Effector CD4-positive, alpha-beta T cell (primary cell): ENCODE measurements at places on chromosomes 2 and 18.

DNA sequence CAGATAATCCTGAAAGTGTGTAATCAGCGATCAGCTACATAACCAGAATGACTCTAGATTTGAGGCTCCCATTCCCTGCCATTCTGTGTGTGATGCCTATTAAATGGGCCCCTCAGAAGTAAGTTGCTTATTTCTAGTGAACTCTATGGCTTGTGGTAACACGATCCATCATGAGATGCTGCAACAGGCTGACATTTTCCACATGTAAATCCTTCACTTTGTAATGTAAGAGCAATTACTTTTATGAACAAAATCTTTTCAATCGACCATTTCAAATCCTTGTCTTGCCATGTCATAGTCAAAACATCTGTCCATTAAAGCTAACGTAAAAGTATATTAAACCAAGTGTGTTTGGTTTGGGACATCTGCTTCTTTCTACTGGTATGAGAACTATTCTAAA lies 175.9 kb upstream of the ETAA1 start:
- DNase-seq: no peak

- no peak for DNase-seq
Observed at GRCh38 chr18:37381554-37381953, 184.0 kb downstream of the CELF4 start.

DNA sequence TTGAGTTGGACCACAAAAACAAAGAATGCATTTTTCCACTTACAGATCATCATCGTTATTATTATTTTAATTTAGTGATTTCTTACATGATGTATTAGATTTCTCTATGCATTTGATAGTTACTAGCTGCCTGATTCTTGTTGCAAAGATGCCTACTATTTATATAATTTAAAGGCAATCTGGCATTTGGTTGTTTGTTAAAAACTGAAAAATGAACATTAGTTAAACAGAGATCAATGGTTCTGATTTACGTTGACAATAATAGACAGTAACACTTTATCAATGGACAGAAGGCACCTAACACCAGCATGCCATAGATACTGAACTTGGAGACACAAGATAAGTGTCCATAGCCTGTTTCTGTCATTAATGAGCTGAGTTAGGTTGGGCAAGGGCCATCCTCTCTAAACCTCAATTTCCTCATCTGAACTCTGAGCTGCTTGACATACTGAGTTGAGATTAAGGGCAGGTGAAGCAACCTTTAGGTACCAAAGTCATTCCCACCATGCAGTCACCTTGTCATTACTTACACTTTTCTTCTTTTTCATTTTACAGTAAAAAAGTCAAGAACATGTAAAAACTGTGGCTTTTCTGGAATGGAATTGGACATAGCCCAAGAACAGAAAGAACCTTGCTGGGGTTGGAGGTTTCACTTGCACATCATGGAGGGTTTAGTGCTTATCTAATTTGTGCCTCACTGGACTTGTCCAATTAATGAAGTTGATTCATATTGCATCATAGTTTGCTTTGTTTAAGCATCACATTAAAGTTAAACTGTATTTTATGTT lies 3.1 kb downstream of the CCL20 start:
- no peak for DNase-seq

- DNase-seq: no peak
Observed at GRCh38 chr2:37117566-37117965, 33.2 kb downstream of the GPATCH11 start.

- DNase-seq: no peak
Observed at GRCh38 chr2:128832946-128833663, 514.4 kb upstream of the HS6ST1 start.

- DNase-seq: no peak
Observed at GRCh38 chr2:138474100-138474825, 27.3 kb upstream of the SPOPL start.

DNA sequence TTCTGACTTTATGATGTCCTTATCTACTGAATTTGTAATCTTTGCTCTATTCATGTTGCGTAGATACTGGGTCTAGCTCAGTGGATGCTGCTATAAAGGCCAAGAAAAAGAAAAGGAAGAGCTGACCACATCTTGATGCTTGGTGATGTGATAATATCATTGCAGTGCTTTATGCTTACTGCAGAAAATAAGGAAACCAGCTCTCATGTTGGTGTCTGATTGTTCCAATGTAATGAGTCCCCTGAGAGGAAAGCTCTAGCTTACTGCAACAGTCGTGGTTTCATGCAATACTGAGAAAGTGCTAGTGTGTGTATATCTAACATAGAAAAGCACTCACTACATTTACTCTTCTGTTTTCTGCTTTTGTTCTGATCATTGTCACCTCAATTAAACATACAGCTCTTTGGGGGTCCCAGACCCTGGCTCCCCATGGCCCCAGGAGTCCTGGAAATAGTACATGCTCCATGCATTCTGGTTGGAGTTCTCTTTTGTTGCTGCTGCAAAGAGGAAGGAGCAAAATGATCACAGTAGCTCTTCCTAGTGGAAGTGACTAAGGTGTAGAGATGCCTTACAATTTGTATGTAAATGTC lies 338.8 kb downstream of the CYRIA start:
- no peak for DNase-seq

DNA sequence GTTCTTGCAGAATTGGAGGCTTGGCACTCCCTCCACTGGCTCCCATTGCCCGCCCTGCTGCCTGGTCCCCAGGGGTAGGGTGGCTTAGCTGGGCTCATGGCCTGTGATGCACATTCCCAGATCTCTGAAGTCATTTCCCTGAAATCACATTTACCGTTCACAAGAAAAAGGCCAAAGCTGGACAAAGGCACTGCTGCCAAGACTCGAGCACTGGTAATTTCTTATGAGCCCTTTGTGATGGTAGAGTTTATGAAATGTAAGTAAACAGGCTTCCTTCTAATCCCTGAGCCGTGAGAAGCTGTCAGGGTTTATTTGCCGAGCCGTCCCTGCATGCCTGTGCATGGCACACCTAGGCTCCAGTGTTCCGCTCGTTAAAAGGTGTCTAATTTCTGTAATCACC lies 247.2 kb upstream of the EPAS1 start:
- DNase-seq: no peak

GRCh38 chr18:9814431-9814830 lies 71.3 kb upstream of the TXNDC2 start:
- DNase-seq: no peak

DNA sequence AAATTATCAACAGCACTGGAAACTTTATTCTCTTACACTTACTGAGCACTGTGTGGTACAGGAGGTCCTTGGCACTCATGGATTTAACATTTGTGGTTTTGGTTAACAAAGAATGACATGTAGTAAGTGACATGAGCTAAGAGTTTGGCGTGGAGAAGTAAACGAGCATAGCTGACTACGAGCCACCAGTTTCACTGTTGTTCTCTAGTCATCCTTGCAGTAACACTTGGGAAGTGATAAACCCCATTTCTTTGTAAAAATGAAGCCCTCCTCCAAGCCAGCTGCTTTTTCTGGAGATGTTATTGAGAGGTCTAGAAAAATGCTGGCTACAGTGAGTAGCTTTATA lies 32.7 kb downstream of the QPCT start:
- no peak for DNase-seq

GRCh38 chr2:229431327-229431954 lies 160.4 kb upstream of the PID1 start:
- DNase-seq: no peak

DNA sequence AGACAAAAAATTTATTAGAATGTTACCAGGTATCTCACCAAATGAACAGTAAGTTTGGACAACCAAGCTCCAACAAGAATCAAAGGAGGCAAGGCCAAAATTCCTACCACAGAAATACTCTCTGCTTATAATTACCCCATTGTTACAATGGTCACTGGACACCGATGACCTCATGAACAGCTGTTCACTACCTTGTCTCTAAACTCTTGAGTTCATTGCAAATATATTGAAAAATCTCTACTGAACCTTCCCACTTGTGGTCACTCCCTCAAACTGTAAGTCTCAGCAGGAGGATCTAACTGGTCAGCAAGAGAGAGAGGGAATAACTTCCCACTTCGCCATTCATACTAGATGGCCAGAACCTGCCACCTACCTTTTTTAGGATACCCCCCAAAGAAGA lies 50.0 kb downstream of the ERBB4 start:
- no peak for DNase-seq

- DNase-seq: no peak
Observed at GRCh38 chr2:241703032-241703604, 1.3 kb downstream of the ING5 start.

GRCh38 chr2:25788457-25788856 lies 89.8 kb downstream of the ASXL2 start:
- DNase-seq: no peak

DNA sequence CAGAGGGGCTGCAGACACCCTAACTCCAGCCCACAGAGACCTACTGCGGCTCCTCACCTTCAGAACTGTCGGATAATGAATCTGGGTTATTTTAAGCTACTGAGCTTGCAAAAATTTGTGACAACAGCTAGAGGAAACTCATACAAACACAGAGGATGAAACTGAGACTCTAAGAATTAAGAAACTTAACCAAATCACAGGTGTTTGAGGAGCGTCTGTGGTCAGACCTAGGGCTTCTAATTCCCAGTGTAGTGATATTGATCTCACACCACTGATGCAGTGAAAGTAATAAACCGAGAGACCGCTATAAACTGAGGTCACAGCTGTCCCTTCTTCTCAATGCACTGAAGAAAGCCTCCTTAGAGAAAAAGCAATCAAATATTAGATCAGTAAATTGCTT lies 110.1 kb downstream of the RGPD3 start:
- no peak for DNase-seq

DNA sequence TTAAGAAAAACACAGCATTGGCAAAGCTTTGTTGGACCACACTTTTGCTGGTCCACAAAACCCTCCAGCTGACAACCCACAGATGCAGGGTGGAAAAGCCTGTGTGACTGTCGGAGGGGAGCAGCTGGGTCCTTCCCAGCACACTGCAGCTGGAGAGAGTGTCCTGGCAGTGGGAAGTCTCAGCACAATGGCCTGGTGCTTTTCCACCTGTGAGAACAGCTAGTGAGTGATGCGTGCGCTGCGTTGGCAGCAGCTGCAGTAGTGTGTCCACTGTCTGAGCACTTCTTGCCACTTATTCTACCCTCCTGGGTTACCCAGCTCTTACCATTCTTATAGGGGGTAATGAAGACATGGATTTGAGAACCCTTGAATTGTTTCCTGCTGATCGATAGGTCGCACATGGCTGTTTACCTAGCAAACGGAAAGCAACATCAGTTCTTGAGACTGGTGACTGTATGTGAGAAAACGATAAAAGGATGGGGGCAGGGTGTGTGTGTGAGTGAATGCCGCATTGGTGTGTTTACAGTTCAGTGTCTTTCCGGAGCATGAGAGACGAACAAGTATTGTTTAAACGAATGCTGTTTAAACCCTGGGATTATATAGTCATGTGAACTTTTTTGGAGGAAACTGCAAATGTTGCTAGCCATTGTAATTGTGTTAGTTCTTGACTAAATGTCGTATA lies 69.7 kb downstream of the LYPD6 start:
- no peak for DNase-seq

- no peak for DNase-seq
Observed at GRCh38 chr2:233671290-233672161, at the start of gene UGT1A9. Gene UGT1A9, plus strand, starts transcription at chr2:233671898. Its CDS starts 37 bp downstream, at chr2:233671935.

- DNase-seq: no peak
Observed at GRCh38 chr2:54836477-54836876, 113.0 kb downstream of the EML6 start.

DNA sequence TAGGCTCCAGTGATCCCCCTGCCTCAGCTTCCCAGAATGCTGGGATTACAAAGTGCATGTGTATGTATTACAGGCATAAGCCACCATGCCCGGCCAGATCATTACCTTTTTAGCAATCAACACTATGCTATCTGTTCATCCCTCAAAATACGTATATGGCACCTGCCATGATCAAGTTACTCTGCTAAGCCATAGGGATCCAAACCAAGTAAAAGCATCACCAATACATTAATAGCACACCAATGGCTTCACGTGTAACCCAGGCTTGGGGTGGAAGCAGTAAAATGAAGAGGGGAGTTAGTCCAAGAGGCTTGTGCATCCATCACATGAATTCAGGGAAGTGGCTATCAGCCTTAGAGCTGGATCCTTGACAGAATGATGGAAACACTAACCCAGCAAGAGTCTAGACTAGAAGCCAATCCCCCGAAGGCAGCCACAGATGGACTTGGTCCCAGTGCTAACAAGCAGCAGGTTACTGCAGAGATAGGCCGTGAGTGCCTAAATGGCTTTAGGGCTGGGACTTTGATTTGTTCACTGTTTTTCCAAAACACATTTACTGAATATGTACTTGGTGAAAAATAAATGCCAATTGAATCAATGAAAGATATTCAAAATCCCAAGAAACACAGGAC lies 11.3 kb downstream of the HDLBP start:
- no peak for DNase-seq

DNA sequence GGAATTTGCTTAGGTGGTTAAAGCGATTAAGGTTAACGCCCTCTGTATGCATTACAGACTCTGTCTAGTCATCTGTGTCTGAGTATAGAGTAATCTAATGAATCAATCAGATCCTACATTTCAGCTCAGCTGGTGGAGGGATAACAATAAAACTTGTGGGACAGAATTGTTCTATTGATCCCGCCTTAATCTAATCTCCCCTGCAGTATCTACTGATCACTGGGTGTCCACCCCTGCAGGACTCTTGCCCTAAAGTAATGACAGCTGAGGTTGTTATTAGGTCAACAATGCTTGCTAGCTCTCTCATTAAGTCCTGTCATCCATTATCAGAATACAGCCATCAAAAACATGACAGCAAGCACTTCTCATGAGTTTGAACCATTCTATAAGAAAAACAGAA lies 462.6 kb upstream of the TMEFF2 start:
- no peak for DNase-seq

DNA sequence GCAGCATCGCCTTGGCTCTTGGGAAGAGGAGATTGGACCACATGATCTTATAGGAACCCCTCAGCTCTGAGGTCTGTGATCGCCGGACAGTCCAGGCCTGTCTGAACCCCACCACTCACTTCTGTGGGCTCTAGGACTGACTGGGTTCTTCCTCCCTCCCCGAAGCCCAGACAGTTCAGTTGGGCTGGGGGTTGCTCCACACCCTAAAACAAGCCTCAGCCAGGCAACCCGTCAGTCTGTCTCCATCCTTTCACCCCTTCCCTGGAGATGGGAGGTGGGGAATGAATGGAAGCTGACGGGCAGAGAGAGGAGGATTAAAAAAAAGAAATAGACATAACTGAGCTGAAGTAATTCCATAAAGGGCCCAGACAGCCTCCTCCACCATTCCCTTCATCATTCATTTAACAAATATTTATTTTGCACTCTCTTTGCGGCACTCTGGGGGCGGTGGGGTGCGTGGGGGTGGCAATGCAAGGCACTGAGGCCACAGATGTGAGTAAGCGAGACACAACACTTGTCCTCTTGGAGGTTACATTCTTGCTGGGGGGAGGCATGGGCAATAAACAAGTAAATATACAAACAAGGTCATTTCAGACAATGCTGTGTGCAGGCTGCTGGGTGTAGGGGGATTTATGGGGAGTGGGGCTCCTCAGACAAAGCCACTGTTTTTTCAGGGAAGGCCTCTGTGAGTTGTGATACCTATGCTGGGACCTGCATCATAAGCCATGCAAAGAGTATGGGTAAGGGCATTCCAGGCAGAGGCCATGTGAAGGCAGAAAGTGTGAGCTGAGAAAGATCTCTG lies 12.9 kb downstream of the WNT10A start:
- DNase-seq: no peak

GRCh38 chr2:177064422-177064821 lies 148.2 kb upstream of the HNRNPA3 start:
- DNase-seq: no peak

- DNase-seq: peak; percentile 13
Observed at GRCh38 chr18:13136056-13136903, 82.3 kb upstream of the LDLRAD4 start.
